Activated CD4-positive, alpha-beta T cell treated with anti-CD3 and anti-CD28 coated beads, Interleukin-2, amount 10 ng/mL, durations not matched to agents 24 days and 14 days (primary cell): ENCODE measurements at places on chromosomes 6 and 20. TPM values are rescaled to one million over a fixed set of nuclear protein-coding genes. Genes with fewer than 3 reads are reported as not detected.

GRCh38 chr6:106097411-106098231 is 11.5 kb downstream of the PRDM1 start:
- no peaks in the 10 kb centered on the region for H3K27me3 ChIP-seq
- peak; percentile 92 for DNase-seq
- H3K27ac ChIP-seq = peak overlapping the region; percentile 97
- H3K36me3 ChIP-seq = peaks cover 72% of the 10 kb centered on the region
- peaks cover 75% of the 10 kb centered on the region for H3K4me1 ChIP-seq

DNA sequence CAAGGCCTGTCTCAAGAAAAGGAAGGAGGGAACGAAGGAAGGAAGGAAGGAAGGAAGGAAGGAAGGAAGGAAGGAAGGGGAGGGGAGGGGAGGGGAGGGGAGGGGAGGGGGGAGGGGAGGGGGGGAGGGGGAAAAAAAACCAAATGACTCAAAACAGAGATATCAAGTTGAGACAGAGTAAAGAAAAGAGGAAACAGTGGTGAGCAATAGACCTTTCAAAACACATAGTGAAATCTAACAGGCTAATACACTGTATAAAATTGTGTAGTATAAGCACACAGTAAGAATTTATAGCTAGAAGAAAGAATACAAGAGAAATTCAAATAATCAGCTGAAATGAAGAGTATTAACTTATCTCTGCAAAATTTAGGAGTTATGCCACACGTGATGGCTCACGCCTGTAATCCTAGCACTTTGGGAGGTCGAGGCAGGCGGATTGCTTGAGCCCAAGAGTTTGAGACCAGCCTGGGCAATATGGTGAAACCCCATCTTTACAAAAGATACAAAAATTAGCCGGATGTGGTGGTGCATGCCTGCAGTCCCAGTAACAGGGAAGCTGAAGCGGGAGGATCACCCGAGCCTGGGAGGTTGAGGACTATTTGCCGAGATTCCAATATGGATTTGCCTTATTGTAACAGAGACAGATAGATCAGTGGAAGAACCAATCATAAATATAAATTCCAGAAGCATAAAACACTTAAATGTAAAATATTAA is 123.2 kb downstream of the PRND start:
- peaks cover 8% of the 10 kb centered on the region for H3K27me3 ChIP-seq
- no peak for DNase-seq
- H3K4me3 ChIP-seq = no peak overlapping the region
- no peaks in the 10 kb centered on the region for H3K36me3 ChIP-seq
- H3K27ac ChIP-seq = peak overlapping the region; percentile 59
- H3K4me1 ChIP-seq = peaks cover 7% of the 10 kb centered on the region

- H3K4me3 ChIP-seq = no peak overlapping the region
- peaks cover 31% of the 10 kb centered on the region for H3K4me1 ChIP-seq
- no peaks in the 10 kb centered on the region for H3K27me3 ChIP-seq
- DNase-seq = peak; percentile 39
- H3K36me3 ChIP-seq = no peaks in the 10 kb centered on the region
Observed at GRCh38 chr6:139256087-139256486, 35.7 kb downstream of the TXLNB start.

RIMS4 gene
- total RNA-seq = not detected in 2 replicates

LBP gene
- not detected in 2 replicates for total RNA-seq

HLA-DRB1 gene
- total RNA-seq = 14.2 and 15.0 TPM in 2 replicates

EMILIN3 gene
- total RNA-seq = 0.58 and 0.73 TPM in 2 replicates
